ENCODE measurements at places on chromosomes 11 and 22.

GRCh38 chr11:117925198-117925925 lies 3.8 kb downstream of the TMPRSS13 start:
- no peak for DNase-seq

- DNase-seq, result no peak
Observed at GRCh38 chr11:105793092-105793491, 183.2 kb downstream of the GRIA4 start.

- no peak for DNase-seq
Observed at GRCh38 chr11:70575396-70576060, 177.2 kb downstream of the CTTN start.

- no peak for DNase-seq
Observed at GRCh38 chr11:2815762-2816496, 69.6 kb downstream of the CDKN1C start.

DNA sequence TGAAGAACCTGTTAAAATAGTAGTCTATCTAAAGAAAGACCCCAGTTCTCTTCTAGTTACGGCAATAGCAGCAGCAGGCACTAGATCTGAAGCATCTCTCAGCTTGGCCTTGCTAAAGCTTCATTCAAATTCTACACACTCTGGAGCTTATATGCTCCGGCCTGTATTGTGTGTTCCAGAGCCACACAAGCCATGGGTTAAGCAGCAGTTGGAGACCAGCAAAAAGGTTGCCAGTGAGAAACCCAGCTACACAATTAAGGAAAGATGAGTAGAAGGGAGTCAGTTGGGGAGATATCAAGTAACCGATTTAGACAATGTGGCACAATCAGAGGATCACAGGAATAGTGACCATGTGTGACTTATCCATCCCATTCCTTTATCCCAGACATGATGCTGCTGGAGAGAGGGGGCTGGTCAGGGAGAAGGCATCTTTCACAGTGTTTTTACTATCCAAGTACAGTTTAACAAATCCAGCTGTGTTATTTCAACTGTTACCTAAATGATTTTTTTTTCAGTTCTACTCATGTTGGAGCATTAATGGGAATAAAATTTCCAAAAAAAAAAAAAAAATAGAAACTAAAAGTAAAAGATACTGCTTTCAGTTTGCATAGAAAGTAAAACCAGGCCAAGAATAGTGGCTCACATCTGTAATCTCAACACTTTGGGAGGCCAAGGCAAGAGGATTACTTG lies 41.0 kb downstream of the PAX6 start:
- DNase-seq, result no peak

DNA sequence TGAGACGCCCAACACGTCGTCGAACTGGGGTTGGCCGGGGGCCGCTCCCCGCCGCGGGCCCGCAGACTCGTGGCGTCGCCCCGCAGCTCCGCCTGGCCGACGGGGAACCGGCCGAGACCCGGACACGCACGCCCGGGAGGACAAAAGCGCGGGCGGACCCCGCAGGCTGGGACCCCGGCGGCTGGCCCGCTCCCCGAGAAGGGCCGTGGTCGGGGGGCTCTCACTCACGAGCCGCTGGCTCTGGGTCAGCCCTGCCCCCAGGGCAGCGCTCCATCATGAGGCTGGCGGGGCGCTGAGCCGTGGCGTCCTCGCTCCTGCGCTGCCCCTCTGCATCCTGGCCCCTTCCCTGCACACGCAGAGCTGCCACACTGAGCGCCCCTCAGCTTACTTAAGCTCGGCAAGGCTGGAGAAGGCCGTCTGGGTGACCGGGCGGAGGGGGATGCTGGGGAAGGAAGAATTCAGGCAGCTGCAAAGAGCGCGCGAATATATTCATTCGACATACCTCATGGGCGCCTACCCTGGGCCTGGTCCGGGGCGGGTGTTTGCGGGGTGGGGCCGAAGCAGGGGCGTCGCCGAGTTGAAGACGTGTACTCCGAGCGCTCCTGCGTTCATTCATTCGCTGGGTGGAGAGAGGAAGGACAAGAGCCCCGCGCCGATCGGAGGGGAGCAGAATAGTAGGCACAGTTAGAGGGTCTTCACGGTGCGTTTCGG lies 579 bp upstream of the CYB5R2 start:
- no peak for DNase-seq

DNA sequence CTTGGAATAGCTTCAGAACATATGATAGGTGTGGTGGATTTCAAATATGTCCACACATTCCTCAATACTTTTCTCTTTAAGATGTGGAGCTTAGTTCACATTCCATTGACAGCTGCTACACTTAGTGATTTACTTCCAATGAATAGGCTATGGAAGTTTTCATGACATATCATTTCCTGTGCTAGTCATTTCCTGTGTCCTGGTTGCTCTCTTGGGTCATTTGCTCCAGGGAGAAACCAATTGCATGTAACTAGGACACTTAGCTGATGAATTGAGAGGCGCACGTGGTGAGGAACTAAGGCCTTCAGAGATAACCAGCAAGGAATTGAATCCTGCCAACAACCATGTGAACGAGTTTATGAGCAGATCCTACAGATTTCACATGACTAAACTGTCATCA lies 120.9 kb downstream of the SLC17A6 start:
- DNase-seq, result no peak

GRCh38 chr22:48403521-48404403 lies 1423.9 kb downstream of the BRD1 start:
- no peak for DNase-seq

- DNase-seq, result no peak
Observed at GRCh38 chr22:21992593-21993237, 10.1 kb upstream of the TOP3B start.

GRCh38 chr11:45147891-45148675 lies 1.6 kb downstream of the PRDM11 start:
- DNase-seq, result no peak

DNA sequence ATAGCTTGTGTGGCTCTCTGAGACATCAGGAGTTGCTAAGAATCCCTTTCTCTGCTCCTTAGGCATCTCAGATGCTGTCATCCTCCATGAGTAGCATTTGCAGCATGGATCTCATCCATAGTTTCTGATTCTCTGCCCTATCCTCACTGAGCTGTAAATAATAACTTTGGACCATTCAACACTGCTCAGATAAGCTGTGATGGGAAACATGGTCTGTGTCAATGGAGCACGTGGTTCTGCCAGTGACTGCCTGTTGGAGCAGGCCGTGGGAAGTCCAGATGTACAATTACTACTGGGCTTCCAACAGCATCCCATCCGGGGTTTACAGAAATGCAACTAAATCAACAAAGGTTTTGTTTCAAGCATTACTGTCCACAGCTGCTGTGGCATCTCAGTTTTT lies 160.1 kb downstream of the OR4C45 start:
- no peak for DNase-seq

GRCh38 chr11:44944181-44944852 lies 6.4 kb downstream of the TP53I11 start:
- no peak for DNase-seq

DNA sequence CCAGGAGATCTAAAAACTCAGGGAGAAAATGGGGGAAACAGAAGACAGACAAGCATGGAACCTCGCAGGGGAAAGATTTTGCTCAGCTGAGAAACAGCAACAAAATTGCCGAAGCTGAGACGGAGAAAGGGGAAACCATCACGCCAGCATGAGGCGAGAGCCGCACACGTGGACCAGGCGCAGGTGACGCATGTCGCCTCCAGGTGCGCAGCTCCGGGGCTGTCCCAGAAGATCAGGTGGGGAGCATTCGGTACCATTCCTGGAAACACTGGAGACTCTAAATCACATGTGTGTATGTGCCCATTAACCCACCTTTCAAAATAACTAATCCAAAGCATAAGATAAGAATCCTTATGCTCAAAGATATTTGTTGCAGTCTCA lies 121.7 kb downstream of the BRD1 start:
- no peak for DNase-seq

DNA sequence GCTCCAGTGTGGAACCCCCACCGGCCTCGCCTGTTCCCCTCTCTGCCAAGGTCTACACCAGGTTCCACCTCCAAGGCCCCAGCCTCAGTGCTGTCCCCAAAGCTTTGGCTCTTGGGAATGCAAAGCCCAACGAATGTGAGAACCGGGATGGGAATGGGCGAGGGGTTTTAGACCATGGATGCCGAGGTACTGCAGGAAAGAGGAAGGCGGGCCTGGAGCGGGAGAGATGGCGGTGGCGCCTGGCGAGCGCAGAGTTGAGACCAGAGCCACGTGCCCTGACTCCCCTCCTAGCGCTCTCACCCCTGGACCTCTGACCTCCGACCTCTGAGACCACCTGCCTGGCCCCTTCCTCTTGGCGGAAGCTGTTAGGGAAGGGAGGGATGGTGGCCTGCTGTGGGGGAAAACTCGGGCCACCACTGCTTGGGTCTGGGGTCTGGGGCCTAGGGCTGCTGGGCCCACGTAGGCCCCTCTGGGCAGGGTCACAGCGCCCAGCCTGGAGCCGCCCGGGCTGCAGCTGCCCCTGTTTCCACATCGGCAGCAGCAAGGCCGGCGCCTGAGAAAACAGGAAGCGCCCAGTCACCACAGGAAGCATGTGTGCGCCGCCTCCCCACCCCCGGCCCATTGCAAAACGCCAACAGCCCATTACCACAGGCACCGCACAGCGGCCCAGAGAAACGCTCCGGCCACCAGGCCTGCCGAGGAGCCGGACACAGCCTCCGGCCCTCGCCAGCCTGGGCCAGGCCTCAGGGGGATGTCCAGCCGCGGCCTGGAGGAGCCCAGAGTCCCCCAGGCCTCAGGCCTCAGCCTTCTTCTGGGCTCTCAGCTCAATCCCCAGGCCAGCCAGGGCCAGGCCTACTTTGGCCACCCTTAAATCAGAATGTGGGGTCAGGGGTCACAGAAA lies 13.8 kb upstream of the SLC39A13 start:
- DNase-seq, result peak; percentile 84

- no peak for DNase-seq
Observed at GRCh38 chr22:23583836-23584235, 3.7 kb upstream of the IGLL1 start.

DNA sequence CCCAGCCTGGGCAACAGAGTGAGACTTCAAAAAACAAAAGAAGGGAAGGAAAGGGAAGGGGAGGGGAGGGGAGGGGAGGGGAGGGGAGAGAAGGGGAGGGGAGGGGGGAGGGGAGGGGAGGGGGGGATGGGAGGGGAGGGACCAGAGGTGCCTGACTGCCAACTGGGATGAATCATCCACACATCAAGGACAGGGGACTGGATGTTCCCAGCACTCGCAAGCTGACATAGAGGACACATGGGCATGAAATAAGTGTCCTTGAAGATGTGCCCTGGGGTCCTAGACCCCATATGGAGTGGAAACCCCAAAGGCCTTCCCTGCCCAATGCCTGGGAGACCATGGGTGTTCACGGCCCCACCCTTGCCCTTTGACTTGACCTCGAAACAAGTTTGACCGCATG lies 19.8 kb downstream of the TST start:
- no peak for DNase-seq

- no peak for DNase-seq
Observed at GRCh38 chr22:38830026-38830844, 13.6 kb downstream of the NPTXR start.

- DNase-seq, result no peak
Observed at GRCh38 chr22:26185190-26185589, 15.9 kb downstream of the SEZ6L start.

DNA sequence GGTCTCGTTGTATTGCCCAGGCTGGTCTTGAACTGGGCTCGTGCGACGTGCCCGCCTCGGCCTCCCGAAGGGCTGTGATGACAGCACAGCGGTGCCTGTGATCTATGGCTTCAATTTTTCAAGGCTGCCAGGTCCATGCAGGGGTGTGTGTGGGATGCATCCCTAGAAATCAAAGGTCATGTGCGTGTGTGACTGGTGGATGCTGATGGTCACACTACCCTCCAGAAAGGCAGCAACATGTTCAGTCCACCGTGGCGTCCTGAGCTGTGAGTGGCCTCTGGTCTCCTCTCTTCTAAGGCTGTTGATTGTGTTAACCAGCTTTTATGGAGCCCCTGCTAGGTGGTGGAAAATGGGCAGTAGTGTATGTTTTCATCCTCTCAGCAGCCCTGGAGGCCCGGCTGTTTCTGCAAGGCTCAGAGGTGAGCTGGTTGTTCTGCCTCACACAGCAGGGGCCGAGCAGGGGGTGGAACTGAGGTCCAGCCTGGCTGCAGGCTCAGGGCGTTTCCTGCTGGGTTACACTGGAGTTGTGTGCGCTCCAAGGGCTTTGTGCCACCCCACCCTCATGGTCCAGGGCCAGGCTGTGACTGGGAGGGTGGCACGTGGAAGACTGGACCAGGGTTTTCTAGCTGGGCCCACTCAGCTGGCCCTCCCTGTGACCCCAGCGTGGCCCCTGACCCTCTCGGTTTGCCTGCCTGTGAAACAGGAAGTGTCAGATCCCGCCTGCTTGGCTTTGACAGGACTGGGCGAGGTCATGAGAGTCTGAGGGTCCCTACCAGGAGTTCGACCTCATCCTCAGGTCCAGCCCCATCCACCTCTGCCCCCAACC lies 7.7 kb downstream of the BIK start:
- no peak for DNase-seq

GRCh38 chr22:45224988-45225731 lies 15.5 kb downstream of the KIAA0930 start:
- DNase-seq, result no peak

- DNase-seq, result no peak
Observed at GRCh38 chr11:84901991-84902390, 725.2 kb downstream of the DLG2 start.

DNA sequence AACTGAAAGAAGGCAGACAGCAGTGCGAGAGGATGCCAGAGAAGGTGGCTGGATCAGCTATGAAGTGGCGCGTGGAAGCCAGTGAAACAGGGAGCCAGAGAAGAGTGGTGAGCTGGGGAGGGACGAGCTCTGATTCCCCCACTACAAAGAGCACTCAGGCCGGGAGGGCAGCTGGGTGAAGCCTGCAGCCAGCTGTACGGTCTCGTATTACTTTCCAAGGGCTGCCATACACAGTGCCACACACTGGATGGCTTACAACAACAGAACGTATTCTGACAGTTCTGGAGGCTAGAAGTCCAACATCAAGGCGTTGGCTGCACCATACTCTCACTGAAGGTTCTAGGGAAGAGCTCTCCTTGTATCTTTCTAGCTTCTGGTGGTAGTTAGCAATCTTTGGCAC lies 47.1 kb upstream of the WNT11 start:
- DNase-seq, result no peak

DNA sequence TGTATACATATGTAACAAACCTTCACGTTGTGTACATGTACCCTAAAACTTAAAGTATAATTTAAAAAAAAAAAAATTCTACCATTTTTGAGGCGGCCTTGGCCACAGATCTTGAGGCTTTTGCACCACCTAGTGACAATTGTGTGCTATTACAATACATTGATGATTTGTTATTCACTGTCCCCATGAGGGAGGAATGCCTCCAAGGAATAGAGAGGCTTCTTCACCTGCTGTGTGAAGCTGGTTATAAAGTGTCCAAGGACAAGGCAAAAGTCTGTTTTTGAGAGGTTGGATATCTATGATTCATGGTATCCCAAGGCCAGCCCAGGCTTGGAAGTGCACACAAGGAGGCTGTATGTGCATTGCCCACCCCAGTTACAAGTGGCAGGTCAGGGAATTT lies 30.7 kb downstream of the SLC22A25 start:
- DNase-seq, result peak; percentile 37
